ENCODE measurements at places on chromosomes 1 and 21.

DNA sequence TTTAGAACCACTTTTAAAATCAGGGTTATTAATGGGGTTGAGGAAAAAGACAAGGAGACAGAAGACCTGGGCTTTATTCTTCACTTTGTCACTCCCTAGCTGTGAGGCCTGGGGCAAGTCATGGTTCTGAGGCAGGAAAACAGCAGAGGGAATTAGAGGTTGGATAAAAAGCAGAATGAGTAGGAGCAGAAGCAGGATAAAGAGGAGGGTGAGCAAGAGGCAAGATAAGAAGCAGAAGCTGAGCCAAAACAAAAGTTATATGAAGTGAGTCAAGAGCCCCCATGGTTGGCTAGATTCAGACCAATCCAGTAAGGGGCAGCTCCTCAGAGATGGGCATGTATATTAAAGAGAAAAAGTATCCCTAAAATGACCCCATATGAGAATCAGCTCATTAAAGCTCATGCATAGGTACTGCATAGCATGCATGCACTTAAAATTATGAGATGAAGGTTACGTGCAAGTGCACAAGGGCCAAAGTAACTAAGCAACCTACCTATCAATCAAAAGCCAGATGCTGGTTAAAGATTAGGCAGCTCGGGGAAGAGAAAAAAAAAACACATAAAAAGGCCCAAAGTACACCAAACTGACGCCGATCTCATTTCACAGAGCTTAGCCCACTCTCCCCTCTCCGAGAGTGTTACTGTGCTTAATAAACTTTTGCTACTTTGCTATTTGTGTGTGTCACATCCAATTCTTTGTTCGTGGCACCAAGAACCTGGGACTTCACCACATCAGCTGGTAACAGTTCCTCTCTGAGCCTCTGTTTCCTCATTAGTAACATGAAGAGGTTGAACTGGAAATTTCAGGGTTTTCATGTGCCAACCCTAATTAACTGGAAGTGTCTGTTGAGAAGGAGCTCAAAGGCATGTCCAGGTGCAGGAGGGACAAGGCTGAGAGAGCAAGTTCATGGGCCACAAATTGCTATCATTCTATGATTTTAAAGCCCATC lies 2.2 kb downstream of the AVPR1B start:
- no peak for DNase-seq

DNA sequence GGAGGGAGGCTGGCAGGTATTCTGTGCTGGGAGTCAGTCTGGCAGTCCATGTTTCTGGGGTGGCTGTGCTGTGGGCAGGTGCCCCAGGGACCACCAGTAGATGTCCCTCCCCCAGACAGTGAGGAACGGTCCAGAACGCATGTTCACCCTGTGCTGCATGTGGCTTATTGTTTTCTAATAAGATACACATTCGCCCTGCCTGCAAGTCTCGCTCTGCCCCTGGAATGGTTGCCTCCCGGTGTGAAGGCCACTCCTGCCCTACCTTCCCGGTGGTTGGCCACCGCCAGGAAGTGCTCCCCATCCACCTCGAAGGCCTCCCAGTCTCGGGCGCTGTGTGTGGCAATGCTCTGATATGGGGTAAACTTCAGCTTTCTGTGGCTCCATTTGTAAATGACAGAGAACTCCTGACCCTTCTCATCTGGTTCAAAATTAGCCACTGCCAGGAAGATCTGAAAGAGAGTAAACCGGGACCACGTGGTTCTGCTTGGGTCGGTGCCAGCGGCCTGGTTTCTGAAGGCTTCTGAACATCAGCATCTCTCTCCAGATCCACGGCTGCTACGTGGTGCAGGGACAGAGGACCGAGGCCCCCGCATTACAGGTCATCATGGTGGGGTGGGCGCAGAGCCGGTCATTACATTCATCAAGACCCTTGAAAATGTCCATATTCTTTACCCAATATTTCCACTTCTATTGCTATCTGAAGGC lies 14.5 kb downstream of the KRTAP10-1 start:
- no peak for DNase-seq

- no peak for DNase-seq
Measured at GRCh38 chr1:92094090-92094489, 13.9 kb downstream of the BTBD8 start.

- DNase-seq = no peak
Measured at GRCh38 chr1:44723064-44723463, 7.9 kb downstream of the RNU5D-1 start.

GRCh38 chr1:173360487-173361063 lies 116.6 kb upstream of the PRDX6 start:
- no peak for DNase-seq

GRCh38 chr1:15443281-15443680 lies 5.0 kb downstream of the CTRC start:
- no peak for DNase-seq

DNA sequence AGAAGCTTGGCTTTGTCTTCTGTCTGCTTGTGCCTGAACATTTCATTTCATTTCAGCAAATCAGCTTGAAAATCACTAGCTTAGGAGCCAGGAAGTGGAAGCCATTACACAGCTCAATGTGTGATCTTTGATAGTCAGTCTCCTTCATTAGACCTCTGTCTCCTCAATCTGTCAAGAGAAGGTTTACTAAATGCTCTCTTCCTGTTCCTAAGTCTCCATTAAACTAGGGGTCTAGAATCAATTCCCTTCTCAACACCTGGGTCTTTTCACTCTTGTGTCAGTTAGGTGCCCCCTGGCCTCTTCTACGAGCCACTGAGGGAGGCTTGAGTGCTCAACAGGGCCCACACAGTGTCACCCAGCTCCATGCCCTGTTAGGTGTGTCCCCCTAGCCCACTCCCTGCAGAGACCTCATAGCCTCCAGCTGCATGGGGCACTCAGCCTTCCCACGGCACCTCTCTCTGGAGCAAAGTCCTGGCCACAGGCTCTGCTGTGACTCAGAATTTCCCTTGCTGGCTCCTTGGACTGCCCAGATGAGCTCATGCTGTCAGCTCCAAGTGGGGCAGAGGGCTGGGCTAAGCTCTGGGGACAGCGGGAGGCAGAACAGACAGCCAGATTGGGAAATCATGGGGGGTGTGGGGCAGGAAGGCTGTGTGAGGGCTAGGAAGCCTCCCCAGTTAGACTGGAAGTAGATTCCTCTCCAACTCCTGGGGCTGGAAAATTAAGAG lies 115.7 kb upstream of the IPO9 start:
- DNase-seq = peak; percentile 85

- DNase-seq = no peak
Measured at GRCh38 chr1:69315823-69316222, 251.9 kb upstream of the LRRC7 start.

DNA sequence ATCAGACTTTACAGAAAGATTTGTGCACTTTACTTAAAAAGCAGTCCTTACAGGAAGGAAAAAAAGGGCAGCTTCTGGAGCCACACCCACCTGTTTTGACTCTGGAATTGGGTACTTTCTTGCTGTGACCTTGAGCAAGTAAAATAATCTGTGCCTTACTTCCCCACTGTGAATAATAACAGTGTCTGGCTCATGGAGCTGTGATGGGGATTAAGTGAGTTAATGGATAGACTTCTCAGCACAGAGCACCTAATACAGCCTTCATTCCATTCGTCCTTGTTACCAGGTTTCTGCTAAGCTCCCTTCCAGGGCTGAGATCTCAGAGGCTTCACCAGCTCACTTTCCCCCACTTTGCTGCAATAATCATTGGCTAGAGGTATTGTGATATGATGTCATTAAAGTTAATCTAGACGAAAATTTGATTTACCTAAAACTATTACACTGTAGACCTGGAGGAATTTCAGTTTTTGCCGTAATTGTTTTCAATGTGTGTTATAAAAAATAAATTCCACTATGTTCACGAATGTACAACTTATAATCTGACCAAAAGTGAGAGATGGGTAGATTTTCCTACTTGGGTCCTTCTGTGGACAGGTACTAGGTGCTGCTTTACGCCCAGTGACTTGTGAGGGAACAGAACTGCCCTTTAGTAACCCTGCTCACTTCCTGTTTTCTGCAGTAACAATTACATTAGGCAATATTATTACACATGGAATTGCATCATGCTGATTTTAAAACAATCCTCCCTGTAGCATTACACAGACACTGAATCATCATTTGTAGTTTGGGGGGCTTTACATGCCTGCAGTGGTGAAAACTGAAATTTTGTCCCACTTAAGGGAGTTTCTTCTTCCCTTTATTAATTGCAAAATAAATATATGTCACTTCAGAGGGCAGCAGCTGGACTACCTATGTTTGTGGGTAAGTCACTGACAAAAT lies 19.7 kb upstream of the ABCG1 start:
- peak; percentile 13 for DNase-seq

- DNase-seq = no peak
Measured at GRCh38 chr1:244155661-244156060, 104.6 kb downstream of the ZBTB18 start.

GRCh38 chr1:160472112-160472511 lies 50.9 kb downstream of the SLAMF6 start:
- DNase-seq = no peak

DNA sequence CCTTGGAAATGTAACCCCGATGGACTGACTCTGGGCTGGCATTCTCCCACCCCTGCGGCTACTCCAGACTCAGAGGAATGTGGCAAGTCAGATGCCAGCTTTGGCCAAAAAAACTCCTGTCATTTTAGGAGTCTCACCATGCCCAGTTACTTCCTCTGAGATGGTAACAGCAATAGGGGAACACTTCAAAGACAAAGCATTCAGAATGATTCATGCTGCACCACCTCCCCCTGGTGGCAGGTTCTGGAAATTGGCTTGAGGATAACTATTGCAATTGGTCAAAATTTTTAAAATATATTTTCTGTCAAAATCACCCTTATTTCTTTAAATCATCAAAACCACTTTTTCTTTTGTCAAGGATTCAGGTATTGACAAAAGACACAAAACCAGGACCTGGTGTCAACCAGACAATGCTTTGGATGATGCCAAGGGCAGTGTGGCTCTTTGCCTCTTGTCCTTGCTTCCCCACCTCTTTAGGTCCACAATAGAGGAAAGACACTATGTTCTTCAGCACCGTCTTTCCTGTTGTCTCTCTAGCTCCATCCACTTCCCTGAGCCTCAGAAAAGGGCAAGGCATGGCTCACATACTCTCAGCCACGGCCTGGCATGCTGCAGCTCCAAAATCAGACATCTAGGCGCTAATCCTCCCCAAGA lies 9.9 kb upstream of the CDCA8 start:
- peak; percentile 86 for DNase-seq

DNA sequence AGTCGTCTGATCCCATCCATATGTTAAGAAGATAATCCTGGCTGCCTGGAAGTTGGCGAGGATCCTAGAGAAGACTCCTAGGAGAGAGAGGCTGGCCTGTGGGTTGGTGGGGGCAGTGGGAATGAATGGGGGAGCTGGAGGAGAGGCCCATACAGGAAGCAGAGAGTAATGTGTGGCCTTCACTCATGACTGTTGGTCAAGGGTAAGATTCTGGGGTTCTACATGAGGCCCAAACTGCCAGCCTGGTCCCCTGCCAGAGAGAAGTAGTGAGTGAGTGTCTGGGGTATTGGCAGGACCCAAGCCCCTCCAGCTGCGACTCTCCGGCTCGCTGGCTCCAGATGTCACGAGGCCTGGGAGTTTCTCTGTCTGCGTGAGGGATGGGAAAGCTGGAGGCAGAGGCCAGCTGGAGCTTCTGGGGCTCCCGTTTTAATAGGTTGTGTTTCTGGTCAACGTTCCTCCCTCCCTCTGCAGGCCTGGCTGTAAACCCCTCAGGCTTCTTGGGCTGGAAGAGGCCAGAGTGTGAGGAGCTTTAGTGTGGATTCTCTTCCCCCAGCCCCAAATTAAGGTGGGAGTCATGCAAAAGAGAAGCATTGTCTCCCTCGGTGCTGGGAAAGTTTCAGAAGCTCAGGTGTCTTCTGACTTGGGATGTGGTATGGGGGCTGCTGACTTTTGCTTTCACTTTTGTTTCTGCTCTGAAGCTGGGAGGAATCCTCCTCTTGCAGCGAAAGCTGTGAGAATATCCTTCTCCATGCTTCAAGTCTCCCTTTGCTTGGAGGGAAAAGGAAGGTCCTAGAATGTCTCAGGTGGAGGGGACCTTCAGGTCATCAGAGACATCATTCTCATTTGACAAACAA lies 2.6 kb downstream of the TMEM51 start:
- no peak for DNase-seq

- no peak for DNase-seq
Measured at GRCh38 chr1:83761167-83762038, 237.5 kb downstream of the TTLL7 start.

DNA sequence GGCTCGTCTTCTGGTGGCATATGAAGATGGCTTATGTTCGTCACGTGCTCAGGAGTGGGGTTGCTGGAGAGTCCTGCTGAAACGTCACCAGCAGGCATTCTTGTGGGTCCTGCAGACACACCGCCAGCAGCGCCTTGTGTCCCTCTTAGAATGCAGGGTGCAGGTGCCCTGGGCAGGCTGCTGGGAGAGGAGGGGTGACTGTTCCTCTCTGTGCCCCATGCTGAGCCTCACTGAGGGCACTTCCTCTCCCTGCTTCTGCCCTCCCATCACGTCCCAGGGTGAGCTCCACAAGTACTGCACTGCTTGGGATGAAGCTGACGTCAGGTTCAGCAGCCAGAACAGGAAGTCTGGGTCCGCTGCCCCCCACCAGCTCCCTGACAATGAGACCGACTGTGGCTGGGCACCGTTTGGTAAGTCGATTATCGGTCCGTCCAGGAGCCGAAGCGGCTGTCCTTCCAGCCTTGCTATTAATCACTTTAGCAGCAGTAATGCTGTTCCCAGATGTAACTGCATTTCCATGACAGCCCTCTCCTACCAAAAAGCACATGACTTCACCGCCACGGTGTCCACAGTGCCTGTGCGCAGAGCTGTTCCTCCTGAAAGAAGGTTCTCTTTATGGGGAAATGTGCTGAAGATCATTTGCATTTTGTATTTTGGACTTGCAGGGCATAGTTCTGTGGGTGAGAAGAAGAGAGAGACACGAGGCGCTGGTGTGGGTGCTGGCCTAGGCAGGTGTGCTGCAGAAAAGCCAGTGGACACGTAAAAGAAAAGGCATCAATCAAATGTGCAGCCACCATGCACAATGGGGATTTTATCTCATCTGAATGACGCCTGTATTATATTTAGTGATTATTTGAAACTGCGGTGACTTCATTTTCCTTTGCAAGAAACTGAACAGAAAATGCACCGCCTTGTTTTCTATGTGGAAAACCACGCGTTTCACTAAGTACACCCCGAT lies 21.0 kb downstream of the SLC37A1 start:
- no peak for DNase-seq

GRCh38 chr1:241217516-241217915 lies 139.5 kb downstream of the RGS7 start:
- no peak for DNase-seq

- peak; percentile 31 for DNase-seq
Measured at GRCh38 chr1:168734946-168735345, 5.9 kb upstream of the DPT start.

GRCh38 chr21:21102896-21103295 lies 104.7 kb downstream of the NCAM2 start:
- no peak for DNase-seq

- DNase-seq = no peak
Measured at GRCh38 chr1:87130438-87130837, 198.2 kb upstream of the LMO4 start.

- DNase-seq = no peak
Measured at GRCh38 chr1:27363766-27364695, 2.7 kb downstream of the MAP3K6 start.
